Glutamatergic neuron (in vitro differentiated cells): ENCODE measurements at places on chromosomes 7 and 10. TPM values are rescaled to one million over a fixed set of nuclear protein-coding genes. Genes with fewer than 3 reads are reported as not detected.

NRG3 gene
- total RNA-seq = 3.2 TPM

ADGRA1 gene
- total RNA-seq = 9.1 TPM

SPOCK2 gene
- 362 TPM for total RNA-seq

SLC18A2 gene
- total RNA-seq = 12.0 TPM

ZKSCAN1 gene
- total RNA-seq = 127 TPM

CTNNA3 gene
- total RNA-seq = 3.3 TPM

ZNF12 gene
- 19.6 TPM for total RNA-seq
